ENCODE measurements at places on chromosomes 6 and 20.

DNA sequence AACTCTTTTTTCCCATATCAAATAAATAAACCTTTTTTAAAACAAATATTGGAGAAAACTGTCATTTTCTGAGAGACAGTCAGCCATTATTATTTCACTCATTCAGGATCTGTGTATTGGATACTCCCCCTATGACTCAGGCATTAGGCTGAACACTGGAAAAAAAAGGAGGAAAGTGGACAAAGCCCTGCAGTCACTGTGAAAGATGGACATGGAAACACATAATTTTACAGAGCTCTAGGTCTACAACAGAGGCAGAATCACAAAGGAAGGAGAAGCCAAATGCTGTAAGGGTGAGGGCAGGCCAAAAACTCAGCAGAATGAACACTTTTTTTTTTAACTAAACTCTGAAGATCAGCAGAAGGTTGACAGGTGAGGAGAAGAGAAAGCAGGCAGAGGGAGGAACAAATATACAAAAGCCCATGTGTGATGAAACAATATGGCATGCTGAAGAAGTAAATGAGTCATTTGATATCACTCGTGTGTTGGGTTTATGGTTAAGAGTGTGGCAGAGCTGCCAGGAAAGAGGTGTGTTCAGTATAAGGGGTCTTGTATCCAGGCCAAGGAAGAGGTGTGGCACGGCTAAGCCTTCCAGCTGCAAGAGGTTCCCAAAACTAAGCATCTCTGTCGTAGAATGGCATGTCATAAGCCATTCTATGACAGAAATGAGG lies 39.1 kb downstream of the EPB41L2 start:
- DNase-seq = no peak

GRCh38 chr6:35216851-35217811 lies 3.4 kb downstream of the SCUBE3 start:
- DNase-seq = no peak

DNA sequence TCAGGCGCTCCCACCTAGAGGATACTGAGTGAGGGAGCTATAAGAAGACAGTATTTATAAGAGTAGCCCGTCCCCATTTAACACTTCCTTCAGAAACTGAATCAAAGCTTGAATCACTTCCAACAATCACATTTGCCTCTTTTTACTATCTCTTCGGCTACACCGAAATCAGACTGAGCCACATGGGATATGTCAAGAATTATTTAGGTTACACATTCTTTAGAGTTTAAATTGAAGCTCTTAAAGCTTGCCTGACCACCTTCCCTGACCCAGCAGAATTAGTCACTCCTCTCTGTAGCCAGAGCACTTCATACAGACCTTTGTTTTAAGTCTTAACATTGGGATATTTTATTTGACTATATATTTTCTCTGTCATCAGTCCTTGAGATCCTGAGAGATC lies 163.7 kb downstream of the MAFB start:
- no peak for DNase-seq

DNA sequence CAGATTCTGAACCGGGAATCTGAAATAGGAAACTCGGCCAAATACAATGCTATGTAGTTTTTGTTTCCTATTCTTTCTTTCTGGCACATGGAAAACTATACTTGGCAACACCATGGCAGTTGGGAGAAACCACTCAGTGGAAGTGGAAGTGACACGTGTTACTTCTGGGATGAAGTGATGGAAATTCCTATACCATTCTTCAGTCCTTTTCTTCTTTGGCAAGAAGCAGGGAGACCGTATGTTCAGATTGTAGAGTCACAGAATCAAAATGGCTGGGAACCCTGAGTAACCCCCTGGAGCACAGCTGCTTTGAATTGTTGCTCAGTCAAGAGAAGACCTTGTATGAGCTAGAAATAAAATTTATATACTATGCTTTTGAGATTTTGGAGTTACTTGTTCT lies 18.8 kb upstream of the TINAG start:
- no peak for DNase-seq

DNA sequence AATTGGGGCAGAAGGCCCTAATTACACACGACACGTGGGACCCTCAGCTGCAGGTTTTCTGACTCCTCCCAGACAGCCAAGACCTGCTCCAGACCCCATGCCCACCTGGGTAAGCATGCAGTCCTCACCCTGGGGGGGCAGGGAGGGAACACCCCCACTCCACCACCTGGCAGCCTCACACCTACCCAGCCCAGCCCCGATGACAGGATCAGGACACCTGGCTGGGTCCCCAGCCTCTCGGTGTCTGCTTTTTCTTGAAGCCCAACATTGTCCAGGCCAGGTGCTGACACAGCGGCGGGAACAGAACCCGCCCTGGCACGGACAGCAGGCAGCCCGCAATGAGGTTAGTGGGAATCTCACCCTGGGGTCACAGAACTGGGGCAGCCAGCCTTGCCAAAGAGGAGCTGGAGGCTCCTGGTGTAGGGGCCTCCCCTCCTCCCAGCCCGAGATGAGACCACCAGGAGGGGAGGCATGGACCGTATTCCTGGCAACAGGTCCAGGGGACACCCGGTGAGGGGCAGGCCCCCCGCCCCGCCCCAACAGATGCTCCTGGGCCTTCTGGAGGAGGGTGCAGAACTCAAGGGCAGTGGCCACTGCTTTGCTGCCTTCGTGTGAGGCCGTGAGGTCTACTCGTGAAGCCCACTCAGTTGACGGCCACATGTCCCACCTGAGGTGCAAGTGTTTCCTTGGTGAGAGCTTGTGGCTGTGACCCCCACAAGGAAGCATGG lies 103.8 kb downstream of the DLL1 start:
- DNase-seq = peak; percentile 17

GRCh38 chr6:100138346-100139022 lies 144.5 kb upstream of the MCHR2 start:
- peak; percentile 65 for DNase-seq
